Smooth muscle cell of the coronary artery (primary cell): ENCODE measurements at places on chromosomes 6 and 20. TPM values are rescaled to one million over a fixed set of nuclear protein-coding genes. Genes with fewer than 3 reads are reported as not detected.

The CST9L gene
- total RNA-seq: not detected in 2 replicates

The PSMB8 gene
- 44.2 and 72.4 TPM in 2 replicates for total RNA-seq

The GSTA3 gene
- not detected in 2 replicates for total RNA-seq

The NKAIN2 gene
- total RNA-seq: 0.35 TPM in 1 of 2 replicates, not detected in the other

The BPIFB4 gene
- total RNA-seq: 0.23 TPM in 1 of 2 replicates, not detected in the other

The BRPF3 gene
- 9.2 and 12.5 TPM in 2 replicates for total RNA-seq

The HDGFL1 gene
- not detected in 2 replicates for total RNA-seq

The FAM83D gene
- total RNA-seq: 1.5 and 5.6 TPM in 2 replicates

The RBM24 gene
- 0.23 and 12.9 TPM in 2 replicates for total RNA-seq

The CTSA gene
- 58.2 and 124 TPM in 2 replicates for total RNA-seq

The PHACTR1 gene
- 0.08 and 2.3 TPM in 2 replicates for total RNA-seq

The STMN3 gene
- total RNA-seq: 2.0 and 6.7 TPM in 2 replicates

The PPP1R10 gene
- total RNA-seq: 7.3 and 10.0 TPM in 2 replicates

The CCR6 gene
- total RNA-seq: under 0.01 TPM in 1 of 2 replicates, not detected in the other

The CLIC1 gene
- 395 and 679 TPM in 2 replicates for total RNA-seq
